Renal pelvis (tissue), 12 donors: ENCODE measurements at places on chromosomes 5 and 9.

DNA sequence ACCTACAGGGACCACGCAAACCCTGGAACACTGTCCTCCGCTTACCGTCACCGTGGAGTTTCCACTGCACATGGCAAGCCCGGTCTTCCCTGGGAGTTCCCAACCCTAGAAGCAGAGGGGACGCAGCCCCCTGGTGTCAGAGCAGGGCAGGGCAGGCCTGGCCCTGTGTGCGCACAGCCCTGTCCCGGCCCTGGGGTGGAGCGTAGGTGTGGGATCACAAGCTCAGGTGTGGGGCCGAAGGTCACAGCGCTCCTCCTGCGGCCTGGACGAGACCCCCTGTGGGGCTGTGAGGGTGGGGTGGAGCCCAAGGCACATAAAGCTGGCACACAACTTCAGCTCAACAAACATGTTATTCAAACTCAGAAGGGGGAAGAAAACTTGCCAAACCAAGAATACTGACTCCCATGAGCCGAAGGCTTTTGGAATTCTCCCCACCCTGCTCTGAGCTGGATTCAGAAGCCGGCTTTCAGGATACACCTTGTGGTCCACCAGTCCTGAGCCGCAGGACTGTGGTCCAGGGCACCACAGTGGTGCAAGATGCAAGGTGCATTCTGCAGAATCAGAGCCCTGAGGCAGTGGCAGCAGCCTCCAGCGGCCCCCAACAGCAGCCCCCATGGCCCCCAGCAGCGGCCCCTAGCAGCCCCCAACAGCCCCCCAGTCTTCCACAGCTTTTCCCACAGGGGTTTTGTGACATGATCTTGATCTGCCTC is 11.8 kb upstream of the EXOC3 start:
- peak; percentile 35 for DNase-seq

DNA sequence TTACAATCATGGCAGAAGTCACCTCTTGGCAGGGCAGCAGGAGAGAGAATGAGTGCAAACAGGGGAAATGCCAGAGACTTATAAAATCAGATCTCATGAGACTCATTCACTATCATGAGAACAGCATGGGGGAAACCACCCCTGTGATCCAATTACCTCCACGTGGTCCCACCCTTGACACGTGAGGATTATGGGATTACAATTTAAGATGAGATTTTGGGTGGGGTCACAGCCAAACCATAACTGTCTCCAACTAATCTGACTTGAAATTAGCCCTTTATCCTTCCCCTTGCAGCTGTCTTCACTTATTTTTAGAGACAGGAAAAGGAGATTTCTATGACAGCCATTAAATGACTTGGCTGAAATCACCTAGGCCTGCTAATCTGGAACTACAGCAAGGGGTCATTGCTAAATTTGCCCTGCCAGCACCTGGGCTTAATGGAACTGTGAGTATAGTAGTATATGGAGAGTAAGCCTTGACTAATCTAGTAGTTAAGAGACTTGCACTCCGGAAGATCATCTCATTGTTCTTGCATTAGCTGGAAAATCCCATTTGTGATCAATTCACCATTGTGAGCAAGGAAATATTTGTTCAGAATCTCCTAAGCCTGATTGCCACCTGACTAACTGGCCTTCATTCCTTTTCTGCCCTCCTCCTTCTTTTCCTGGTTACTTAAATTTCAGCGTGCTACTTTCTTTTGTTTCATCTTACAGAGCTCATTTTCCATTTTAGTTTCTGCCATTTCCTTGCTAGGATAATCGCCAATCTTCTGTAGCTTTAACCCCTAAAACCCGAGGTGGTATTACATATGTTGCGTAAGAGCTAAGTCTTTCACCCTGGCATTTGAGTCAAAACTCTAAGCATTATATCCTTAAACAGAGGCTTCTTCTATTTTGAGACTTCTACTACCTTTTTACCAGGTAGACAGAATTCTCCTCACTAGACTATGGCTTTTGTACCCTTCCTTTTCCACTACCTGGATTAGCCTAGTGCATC is 65.3 kb upstream of the RUSC2 start:
- no peak for DNase-seq

DNA sequence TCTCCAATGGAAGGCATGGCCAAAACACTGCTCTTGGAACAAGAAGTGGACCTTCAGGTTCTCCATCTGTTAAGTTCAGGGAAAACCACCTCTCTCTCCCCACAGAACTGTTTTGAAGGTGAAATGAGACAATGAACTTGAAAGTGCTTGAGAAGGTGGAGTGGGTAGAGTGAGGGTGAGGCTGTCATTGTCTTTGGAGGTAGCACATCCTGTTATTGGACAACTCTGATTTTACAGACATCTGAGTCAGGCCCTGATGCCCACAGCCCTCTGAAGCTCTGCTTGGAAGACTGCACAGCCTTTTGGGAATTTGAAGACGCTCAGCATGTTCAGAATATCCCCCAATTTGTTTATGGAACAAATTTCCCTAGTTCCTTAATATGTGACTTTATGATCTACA is 27.6 kb upstream of the TEX48 start:
- DNase-seq = no peak

DNA sequence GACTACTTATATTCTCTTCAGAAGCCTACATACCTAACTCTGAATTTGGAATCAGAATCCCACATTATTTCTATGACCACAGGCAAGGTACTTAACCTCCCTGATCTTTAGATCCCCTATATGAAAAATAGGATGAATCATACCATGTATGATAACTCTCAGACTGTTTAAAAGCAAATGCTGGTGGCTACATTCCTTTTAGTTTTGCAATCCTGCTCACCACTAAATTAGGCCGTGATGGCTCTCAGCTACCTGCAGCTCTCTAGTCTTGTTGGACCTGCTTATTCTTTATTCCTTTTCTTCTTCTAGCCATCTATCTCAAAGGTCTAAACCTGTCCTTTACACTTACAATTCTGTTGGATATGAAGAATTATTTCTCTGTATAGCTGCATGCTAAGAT is 303.4 kb upstream of the ATP10B start:
- DNase-seq = no peak

- DNase-seq = no peak
These were observed 255.0 kb upstream of the IRX2 start for GRCh38 chr5:3006526-3006925.
